ENCODE measurements at places on chromosomes 7 and 10. TPM values are rescaled to one million over a fixed set of nuclear protein-coding genes. Genes with fewer than 3 reads are reported as not detected.

GRCh38 chr7:34438436-34438835, 219.6 kb upstream of the NPSR1 start:
- DNase-seq = no peak

GRCh38 chr10:4826792-4827324, 851 bp downstream of the AKR1E2 start:
- DNase-seq = no peak

Gene ZNF467
- 0.18 TPM for total RNA-seq

- peak; percentile 15 for DNase-seq
These were observed 24.3 kb upstream of the ZRANB1 start for GRCh38 chr10:124917428-124918190.

DNA sequence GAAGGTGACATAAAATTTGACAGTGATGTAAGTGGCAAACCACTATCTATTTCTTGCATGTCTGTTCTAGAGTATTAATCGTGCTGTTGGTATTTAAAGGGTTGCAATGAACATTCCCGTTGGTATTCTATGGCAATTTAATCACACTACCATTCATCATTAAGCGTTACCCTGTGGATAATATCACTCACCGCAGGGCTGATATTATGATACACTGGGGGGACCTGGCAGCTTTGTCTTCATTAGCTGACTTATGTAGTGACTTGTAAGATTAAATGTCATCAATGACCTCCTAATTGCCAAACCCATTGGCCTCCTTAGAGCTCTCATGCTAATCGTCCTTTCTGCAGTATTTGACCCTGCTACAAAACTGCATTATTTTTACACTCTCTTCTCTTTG, 624.5 kb upstream of the VSTM2A start:
- no peak for DNase-seq

GRCh38 chr7:130429019-130429418, 11.8 kb downstream of the CEP41 start:
- DNase-seq = no peak

Gene SAP25
- 6.2 TPM for total RNA-seq

Gene ERVW-1
- not detected for total RNA-seq

GRCh38 chr10:99525897-99526296, 6.8 kb upstream of the NKX2-3 start:
- no peak for DNase-seq

Measured in activated T-cell treated with anti-CD3 and anti-CD28 coated beads, Interleukin-2, amount 50 U/mL, for 4 hours (primary cell).